Stimulated activated CD8-positive, alpha-beta memory T cell treated with anti-CD3 and anti-CD28 coated beads, Interleukin-15, amount 100 ng/mL, for 4 hours (primary cell): ENCODE measurements at places on chromosomes 7 and 10.

DNA sequence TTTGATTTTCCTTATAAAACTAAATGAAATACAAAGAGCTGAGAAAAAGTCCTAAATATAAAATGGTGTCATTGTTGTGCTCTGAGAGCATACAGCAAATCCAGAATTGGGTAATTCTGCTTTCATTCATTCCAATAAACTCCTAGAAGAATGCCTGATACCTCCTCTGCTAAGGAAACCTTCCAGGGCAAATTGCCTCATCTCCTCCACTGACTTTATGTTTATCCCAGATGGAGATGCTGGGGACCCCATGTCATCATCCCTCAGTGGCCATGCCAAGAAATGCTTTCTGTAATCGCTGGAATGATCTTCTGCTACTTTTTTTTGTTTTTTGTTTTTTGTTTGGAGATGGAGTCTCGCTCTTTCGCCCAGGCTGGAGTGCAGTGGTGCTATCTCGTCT, 119.3 kb upstream of the PRKCQ start:
- no peak for DNase-seq

GRCh38 chr10:114963908-114964307, 25.9 kb downstream of the TRUB1 start:
- no peak for DNase-seq

DNA sequence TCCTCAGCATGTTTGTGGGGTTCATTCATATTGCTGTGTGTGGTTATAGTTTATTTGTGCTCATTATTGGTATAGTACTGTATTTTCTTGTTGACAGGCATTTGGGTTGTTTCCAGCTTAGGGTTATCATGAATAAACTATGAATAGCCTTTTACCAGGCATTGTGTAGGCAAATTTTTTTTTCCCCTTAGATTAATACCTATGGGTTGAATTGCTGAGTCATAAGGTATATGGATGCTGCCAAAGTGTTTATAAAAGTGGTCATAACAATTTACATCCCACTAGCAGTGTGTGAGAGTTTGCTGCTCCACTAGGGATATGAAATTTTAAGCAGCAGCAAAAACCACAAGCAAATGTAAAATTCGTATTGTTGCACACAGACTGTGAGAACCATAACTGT, 175.0 kb downstream of the PLPP4 start:
- DNase-seq = no peak

DNA sequence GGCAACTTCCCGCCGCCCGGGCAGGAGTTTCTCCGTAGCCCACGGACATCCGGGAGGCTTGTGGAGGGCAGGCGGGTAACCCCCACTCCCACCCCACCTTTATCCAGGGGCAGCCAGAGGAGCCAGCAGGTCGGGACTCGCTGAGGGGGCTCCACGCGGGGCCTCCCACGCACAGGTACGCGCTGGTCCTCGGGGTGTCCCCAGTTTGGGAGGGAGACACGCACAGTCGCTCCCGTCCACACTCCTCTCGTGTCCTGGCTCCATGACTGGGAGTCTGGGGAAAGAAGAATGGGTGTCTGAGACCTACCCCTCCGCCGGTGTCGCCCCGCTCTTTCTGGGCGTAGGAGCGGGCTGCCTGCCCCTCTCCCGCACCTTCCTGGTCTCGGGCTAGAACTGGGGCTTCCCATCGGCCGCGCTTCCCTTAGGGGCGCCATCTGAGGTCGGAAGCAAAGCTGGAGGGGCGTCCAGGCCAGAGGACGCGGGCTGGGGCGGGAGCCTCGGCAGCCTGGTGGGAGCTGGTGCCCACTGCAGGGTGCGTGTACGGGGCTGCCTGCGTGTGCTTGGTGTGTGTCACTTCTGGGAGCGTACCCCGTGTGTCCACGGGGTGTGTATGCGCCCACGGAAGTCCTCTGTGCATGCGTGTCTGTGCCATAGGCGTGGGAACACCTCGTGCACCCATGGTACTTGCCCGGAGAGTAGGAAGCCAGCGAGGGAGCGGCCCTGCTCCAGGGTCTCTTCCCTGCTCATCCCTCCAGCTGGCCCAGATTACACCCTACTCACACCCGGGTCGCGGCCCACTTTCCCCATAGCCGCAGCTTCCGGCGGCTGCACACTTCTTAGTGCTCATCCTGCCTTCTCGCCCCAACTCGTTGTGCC, 73.0 kb upstream of the LEP start:
- no peak for DNase-seq

- DNase-seq = no peak
These were observed 40.4 kb downstream of the CAMK2B start for GRCh38 chr7:44284881-44285541.

- DNase-seq = no peak
These were observed 7.8 kb downstream of the NPS start for GRCh38 chr10:127556916-127557315.

- no peak for DNase-seq
These were observed 219.0 kb downstream of the CCDC3 start for GRCh38 chr10:12782537-12782936.

GRCh38 chr7:45223078-45223477, 65.5 kb downstream of the RAMP3 start:
- no peak for DNase-seq

- DNase-seq = no peak
These were observed 29.0 kb upstream of the GNA12 start for GRCh38 chr7:2873146-2873545.

DNA sequence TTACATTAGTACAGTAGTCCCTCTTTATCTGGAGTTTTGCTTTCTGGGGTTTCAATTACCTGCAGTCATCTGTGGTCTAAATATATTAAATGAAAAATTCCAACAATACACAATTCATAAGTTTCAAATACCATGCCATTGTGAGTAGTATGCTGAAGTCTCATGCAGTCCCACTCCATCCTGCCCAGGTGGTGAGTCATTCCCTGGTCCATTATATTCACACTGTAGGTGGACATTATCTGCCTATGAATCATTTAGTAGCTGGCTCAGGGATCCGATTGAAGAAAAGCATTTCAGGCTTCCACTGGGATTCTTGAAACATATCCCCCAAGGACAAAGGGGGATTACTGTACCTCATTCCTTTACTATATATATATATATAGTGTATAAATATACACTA, 298.2 kb upstream of the GALNT17 start:
- DNase-seq = no peak

- DNase-seq = no peak
These were observed 5.3 kb downstream of the NUDT1 start for GRCh38 chr7:2247141-2247995.

DNA sequence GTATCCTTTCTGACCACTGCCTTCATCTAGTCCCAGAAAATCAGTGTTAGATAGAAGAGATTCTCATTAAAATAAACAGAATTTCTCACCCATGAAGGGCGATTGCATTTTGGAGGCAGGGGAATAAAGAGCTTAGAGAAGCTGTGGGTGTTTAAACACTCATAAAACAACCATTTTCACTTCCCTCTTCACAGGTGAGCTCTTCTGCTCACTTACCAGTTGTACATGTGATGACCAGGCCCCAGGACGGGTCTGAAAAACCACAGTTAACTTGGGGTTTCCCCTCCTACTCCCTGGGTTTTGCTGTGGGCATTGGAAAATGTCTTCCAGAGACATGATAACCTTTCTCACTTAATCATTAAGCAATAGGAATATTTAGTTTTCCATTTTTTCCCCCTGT, 411.6 kb upstream of the DPP6 start:
- no peak for DNase-seq

DNA sequence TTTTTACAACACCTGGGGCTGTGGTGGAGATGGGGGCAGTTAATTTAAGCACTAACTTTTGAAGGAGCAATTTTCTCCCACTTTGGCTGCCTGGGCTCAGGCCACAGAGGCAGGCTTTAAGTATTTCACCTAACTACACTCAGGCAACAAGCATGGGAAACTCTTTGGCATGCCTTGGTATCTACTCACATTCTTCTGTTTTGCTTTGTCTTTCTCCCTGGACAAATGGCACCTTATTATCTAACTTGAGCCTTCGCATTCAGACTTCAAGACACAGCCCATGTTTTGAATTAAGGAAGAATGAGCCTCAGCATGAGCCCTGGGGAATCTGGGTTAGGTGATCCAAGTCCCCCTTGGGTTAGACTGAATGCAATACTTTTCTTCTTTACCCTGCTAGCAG, 31.8 kb upstream of the BMPER start:
- DNase-seq = no peak

- DNase-seq = no peak
These were observed 31.7 kb downstream of the STAM start for GRCh38 chr10:17675638-17676037.

- DNase-seq = no peak
These were observed 248.2 kb downstream of the TCERG1L start for GRCh38 chr10:131063311-131063710.

GRCh38 chr7:128934361-128935341, 3.1 kb upstream of the IRF5 start:
- no peak for DNase-seq

DNA sequence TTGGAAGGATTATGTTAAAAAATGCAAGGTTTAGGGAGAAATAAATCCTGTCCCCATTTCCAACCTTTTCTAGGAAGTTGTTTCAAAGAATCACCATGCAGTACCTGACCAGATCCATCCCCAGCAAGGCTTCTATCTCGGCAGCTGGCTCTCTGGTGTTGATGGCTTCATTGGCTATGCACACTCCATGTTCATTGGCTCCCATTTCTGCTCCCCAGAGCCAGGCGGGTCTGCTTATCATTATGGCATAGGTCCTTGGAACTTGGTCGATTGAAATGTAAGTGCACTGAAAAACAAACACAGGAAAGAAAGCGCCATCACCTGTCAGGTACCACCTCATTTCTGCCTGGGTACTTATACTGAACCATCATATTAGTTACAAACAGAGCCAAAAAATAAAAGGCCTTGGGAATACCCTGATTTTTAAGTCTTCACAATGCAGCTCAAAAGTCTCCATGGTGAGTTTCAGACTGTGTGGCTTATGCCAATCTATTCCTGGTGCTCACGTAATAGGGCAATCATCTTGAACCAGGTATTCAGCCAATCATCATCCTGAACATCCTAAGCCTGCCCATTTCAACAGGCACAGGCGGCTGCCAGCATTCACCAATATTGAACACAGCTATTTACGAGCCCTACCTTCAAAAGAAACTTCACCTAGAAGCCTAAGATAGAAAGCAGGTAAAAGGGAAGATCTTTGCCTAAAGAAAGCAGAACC, 34.4 kb downstream of the SCRN1 start:
- no peak for DNase-seq

DNA sequence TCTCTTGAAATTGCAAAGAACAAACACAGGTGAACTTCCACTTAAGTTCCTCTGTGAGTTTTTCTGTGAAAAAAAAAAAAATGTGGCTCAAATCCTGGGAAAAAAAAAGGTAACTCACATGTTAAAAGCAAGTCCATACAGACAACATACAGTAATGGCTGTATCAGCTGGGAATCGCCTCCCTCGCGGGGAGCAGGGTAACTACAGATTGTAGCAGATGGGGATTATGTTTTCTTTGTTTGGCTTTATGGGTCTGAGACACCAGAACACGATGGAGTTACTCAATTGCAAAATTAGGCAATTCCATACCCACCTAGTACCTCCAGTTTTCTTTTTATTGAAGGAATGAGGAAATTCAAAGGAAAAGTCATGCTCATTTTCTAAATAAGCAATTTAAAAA, 42.3 kb downstream of the FEZF1 start:
- DNase-seq = no peak

- no peak for DNase-seq
These were observed 154.4 kb downstream of the CACNB2 start for GRCh38 chr10:18294633-18295032.

DNA sequence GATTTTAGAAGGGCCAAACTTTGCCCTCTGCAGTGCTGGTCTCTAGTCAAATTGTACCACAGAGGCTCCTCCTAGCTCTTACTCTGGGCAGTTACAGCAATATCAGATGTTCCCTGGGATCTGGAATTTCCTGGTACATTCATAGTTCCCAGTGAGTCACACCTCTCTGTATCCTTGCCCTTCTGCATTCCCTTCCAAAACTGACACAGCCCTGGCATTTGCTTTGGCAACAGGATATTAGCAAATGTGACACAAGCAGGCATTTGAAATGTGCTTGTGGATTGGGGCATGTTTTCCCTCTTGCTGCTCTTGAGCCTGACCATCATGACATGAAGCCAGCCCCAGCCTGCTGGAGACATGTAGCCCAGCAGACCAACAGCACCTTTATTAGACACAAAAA, 284.7 kb upstream of the AKR1E2 start:
- DNase-seq = no peak

- no peak for DNase-seq
These were observed 109.2 kb upstream of the GLCCI1 start for GRCh38 chr7:7859411-7859810.

DNA sequence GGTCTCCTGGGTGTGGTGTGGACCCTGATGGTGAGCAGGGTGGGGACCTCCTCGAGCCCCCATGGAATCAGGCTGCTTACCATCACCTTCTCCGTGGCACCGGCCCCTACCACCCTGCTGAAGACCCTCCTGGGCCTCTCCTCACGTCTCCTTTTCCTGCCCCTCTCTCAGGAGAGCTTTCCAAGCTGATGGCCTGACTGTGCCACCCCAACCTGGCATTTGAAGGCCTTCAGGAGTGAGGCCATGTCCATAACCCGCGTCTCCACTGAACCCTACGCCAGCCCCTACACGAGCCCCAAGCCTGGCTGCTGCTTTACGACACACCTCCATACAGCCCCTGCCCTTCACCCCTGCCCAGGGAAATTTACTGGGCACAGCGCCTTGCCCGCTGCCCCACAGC, 55.4 kb downstream of the ZRANB1 start:
- DNase-seq = no peak

DNA sequence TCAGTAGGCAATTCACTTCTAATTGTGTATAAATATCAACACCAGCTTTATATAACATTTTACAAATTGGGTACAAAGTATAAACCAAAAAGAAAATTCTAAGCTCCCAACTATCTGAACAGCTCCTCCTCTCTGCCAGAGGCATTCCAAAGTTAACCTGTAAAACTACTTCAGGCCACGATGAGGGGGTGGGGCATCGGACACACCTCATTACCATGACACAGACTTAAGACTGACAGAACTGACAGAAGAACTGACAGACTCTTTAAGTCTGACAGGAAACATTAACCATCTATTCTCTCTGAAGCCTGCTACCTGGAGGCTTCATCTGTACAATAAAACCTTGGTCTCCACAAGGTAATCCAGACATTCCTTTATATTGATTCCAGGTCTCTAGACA, 12.3 kb downstream of the ESYT2 start:
- no peak for DNase-seq

GRCh38 chr7:146937836-146938235, 821.2 kb downstream of the CNTNAP2 start:
- DNase-seq = no peak

DNA sequence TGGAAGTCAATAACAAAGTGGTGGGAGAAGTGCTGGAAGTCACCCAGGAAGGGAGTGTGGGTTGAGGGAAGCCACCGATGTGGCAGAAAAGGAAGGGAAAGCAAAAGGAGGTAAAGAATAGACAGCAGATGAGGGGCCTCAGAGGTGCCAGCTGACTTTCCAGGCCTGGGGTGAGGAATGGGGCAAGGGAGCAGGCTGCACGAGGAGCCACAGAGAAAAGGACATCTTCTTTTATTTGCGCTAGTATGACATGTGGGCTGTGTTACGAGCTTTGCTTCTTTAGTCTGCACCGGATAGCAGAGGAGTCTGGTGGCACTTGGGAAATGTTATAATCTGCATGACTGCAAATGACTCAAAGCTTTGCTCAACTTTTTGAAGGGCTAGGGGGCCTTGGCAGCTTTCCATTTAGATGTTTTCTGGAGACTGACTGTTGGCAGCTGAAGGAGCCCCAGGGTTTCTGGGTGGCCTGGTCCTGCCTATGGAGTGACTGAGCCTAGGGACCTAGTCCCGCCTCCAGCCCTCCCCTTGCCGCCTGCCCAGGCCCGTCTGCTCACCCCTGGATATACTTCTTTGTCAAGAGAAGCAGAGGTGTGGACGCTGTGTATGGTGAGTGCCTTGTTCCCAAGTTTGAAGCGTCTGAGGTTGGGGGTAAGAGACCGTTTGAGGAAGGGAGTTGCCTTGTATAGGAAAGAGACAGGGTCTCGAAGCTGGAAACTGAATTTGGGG, 5.1 kb downstream of the PRXL2A start:
- no peak for DNase-seq
